ENCODE measurements at places on chromosomes 13 and 19.

DNA sequence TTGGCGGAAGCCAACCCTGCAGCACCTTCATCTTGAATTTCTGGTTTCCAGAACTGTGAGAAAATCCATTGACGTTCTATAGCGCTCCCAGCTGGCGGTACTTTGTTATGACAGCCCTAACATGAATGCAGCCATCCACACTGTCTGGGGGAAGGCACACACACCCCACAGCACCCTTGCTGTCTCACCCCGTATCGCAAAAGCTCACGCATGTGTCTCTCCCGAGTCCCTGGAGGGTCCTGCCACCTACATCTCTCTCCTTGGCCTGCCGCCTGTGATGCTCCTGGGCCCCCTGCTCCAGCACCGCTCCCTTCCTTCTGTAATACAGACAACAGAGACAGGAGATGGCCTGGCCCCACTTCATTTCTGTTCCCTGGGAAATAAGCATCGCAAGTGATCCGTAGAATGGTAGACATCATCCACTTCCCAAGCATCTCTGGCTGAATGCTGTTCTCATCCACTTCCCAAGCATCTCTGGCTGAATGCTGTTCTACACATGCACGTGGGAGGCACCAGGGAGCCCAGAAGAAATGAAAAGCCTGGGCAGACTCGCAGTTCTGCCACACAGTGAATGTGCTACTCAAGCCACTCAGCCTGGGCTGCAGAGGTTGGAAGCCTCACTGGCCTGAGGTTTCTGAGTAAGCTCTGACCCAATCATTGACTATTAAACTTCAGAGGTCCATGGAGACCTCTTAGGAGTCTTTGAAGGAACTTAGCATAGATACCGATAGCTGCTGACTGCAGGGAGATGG is 29.6 kb downstream of the EPN1 start:
- no peak for DNase-seq

DNA sequence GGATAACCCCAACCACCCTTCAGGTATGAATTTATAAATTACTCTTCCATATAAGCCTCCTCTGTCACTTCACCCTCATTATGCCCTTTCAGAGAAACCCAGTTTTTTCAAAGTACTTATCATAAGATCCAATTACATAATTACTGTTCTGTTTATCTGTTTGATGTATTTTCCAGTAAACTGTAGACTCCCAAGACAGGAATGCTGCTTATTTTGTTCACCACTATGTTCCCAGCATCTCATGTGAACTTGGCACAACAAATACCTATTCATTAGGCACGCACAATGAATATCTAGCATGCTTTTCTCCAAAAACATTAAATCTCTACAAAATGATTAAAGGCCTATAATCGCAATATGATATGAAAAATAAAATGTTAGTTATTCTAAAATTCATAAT is 13.2 kb downstream of the ENOX1 start:
- no peak for DNase-seq

DNA sequence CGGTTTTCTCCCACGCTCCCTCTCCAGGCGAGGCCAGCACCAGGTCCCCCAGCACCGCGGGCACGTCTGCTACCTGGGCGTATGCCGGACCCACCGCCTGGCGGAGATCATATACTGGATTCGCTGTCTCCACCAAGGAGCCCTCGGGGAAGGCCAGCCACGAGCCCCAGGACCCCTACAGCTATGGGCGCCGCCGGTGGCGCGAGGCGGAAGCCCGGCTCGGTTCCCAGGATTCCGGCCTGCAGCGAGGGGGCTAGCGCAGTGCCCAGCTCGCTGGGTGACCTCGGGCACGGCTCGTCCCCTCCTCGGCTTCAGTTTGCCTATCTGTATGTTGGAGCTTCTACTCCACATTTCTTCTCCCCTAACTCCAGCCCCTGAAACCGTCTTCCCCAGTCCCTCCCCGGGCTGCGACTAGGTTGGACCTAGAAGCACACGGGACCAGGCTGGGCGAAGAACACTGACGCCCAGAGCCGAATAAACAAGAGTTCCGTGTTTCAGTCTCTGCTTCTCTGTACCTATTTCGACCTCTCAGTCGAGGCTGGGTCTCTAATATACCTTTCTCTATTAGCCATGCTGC is 749 bp upstream of the CPT1C start:
- DNase-seq: peak; percentile 59

- DNase-seq: no peak
Measured at GRCh38 chr13:27079421-27079958, 92.1 kb downstream of the USP12 start.

- DNase-seq: no peak
Measured at GRCh38 chr19:8361921-8362793, 1.8 kb upstream of the ANGPTL4 start.

DNA sequence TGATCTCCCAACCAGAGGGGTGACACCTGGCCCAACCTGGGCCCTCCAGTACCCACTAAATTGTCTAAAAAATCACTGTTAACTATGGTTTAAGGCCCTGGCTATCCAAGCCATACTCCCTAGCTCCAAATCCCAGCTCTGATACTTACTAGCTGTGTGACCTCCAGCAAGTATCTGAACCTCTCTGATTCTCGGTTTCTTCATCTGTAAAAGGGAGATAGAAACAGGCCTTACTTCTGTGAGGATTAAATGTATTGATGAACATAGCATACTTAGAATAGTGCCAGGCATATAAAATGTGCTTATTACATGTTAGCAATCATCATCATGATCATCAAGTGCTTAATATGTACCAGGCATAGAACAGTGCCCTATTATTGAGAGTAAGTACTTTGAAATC is 4.7 kb downstream of the LRFN1 start:
- no peak for DNase-seq

GRCh38 chr13:93900731-93901130 is 578.8 kb downstream of the DCT start:
- no peak for DNase-seq

GRCh38 chr13:33515146-33515545 is 229.6 kb upstream of the STARD13 start:
- DNase-seq: no peak

Measured in NCI-H1417 (cell line).